ENCODE measurements at places on chromosomes 6 and 20.

GRCh38 chr6:72623808-72624207 lies 1.9 kb downstream of the KCNQ5 start:
- DNase-seq, result no peak

DNA sequence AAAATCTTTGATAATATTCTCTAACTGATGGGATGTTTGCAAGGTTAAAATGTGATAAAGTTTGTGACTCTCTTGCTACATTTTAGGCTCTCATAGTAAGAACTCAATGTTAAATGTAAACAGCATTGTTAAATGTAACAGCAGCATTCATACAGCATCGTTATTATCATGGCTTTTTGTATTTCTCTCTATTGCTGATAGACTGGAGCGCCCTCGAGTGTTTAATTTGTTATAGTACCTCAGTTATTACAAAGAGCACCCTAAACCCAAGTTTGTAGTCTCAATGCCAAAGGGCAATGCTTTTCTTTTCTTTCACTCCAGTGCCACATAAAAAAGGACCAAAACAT lies 14.9 kb upstream of the TTPAL start:
- no peak for DNase-seq

DNA sequence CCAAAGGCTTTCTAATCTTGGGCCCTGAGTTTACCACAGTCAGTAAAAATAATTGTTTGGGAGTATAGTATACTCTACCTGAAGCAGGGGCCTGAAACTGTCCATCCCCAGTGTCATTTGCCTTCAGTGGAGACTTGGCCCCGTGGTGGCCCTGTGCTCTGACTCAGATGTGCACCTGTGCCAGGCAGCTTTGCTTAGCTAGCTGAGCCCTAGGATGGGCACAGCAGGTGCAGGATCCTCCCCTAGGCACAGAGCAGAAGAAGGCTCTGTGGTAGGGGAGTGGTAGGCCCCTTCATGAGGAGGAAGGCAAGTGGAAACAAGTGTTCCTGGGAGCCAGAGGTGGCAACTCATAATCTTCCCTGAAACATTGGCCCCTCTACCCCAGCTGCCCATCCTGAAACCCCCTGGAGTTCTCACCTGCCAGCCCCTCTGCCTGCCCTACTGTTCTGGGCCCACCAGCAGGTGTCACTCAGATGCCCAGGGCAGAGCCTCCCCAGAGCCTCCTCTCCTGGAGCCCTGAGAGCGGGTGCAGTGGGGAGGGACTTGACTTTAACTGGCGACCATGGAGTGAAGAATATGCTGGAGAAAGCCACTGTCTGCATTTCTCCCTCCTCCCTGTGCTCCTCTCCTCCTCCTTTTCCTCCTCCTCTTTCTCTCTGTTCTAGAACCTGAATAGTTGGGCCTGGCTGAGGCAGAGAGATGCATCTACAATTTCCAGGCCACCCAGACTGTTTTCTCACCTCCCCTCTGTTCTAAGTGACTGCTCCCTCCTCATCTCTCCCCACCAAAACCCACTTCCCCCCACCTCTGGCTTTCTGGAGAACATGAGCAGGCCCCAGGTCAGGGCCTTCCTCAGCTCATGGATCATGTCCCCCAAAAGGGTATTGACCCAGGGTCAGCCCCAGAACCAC lies 2.9 kb downstream of the CPNE5 start:
- DNase-seq, result no peak

DNA sequence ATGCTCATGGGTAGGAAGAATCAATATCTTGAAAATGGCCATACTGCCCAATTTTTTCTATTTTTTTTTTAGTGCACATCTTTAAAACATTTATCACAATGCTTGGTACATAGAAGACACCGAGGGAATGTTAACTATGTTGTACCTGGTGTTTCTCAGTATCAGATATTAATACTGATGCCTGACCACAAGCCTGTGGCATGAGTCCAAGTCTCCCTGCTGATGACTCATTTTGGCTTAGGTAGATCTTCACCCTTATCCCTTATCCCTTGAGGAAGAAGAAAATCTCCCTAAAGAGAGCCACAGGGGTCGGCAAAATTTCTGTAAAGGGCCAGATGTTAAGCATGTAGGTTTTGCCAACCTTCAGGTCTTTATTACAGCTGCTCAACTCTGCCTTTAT lies 14.5 kb downstream of the CD109 start:
- no peak for DNase-seq

DNA sequence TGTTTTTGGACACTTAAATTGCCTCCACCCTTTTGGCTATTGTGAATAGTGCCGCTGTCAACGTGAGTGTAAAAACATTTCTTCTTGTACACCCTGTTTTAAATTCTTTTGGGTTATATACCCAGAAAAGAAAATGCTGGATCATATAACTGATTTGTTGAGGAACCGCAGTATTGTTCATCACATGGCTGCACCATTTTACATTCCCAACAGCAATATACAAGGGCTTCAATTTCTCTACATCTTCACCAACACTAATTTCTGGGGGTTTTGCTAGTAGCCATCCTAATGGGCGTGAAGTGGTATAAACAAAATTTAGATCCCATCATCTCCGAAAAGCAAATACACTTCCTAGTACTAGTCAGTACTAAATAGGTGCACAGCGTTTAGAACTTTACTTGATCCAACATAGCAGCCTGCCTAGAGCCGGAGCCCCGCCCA lies 579 bp upstream of the BPHL start:
- DNase-seq, result no peak

- no peak for DNase-seq
These were observed 59.1 kb upstream of the F13A1 start for GRCh38 chr6:6379573-6379972.

- DNase-seq, result no peak
These were observed 111.6 kb downstream of the TBC1D32 start for GRCh38 chr6:121222656-121223055.

DNA sequence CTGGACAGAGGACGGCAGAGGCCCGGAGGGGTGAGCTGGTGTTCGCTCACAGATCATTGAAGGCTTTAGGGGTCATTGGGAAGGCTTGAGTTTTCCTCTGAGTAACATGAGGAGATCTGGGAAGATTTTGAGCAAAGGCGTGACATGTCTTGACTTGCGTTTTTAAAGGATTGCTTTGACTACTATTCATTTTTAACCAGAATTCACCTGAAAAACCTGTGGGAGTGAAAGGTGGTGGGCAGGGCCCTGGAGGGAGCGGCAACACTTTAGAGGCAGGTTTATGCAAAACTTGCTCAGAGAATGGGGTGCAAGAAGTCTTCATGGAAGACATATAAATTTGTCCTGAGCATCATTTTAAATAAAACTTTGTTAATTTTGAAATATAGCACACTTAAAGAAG lies 72.2 kb upstream of the EEF1E1 start:
- no peak for DNase-seq

- no peak for DNase-seq
These were observed 13.1 kb downstream of the B4GALT5 start for GRCh38 chr20:49700411-49701185.

GRCh38 chr6:80527552-80528052 lies 421.1 kb downstream of the BCKDHB start:
- no peak for DNase-seq

GRCh38 chr6:2583459-2583858 lies 167.3 kb downstream of the MYLK4 start:
- no peak for DNase-seq

GRCh38 chr6:56683882-56684281 lies 41.2 kb upstream of the DST start:
- DNase-seq, result no peak

DNA sequence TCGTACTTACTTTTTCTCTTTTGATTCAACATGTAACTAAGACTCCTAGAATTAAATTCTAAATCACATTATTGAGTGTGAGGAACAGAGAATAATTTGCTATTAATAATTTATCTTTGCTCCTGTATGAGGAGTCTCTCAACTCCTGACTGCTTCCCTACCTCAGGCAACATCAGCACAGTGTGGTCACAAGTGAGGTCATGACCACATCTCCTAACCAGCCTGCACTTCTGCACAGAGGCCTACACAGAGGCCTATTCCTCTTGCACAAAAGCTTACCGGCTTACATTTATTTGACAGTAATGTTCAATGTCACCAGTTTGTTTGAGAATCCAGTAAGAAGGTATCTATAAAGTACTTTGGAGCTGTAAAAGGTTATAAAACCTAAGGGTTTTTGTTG lies 637.4 kb upstream of the MARCKS start:
- no peak for DNase-seq

DNA sequence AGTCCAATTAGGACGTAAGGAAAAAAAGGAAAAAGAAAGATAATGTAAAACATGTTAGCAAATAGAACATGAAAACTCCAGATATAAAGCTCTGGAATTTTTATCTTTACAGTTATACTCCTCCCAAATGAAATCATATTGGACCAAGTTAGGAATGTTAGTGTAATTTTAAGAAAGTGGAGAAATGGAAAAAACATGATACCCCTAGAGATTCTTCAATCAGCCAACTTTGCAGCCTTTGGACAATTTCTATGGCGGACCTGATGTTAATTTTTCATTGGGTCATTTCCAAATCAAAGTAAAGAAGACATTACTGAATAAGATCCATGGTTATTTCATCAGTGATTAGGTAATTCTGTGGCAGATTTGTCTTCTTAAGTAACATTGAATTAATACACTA lies 748.7 kb downstream of the RFPL4B start:
- no peak for DNase-seq

DNA sequence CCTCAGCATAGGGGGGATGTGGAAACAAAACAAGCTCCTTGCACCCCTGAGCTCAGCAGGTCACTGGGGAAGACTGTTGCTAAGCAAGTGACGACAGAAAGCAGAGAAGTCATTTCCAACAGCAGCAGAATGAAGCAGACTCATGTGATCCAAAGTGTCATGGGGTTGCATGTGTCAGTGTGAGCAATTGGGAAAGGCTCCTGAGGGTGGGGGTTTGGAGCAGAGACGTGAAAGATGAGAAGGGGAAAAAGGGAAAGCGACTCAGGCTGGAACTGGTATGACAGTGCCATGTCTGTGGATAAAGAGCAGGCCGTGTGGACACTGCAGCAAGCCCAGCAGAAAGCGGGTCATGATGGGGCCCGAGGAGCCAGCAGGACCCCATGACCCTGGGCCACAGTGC lies 363.9 kb downstream of the PREX1 start:
- no peak for DNase-seq

- DNase-seq, result no peak
These were observed 44.2 kb upstream of the ARFGEF2 start for GRCh38 chr20:48877304-48877703.

DNA sequence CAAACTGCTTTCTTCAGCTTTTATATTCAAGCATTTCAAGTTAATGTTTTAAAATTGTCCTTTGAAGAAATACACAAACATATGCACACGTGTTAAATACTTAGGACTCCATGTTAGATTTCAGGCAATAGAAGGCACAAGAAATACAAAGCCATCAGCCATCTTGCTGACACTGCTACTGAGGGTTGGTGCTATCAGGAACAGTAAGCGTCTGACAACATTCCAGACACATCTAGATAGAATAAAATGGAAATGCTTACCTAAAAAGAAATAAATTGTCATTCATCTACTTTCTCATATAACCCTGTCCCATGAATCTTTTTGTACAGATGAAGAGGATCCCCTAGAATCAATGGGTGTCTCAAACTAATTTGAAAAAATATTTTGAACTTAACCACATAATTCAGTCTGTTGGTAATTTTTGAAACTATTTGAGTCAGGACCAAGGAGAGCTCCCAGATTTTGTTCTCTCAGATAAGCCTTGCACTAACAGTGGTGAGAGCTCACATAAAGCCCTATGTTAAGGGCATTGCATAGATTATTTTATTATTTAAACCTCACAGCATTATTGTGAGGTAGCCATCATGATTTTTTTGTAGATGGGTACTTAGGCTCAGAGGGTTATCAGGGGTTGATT lies 631.1 kb upstream of the POU3F2 start:
- no peak for DNase-seq

- DNase-seq, result no peak
These were observed 9.2 kb upstream of the DEFB110 start for GRCh38 chr6:50030777-50031562.

GRCh38 chr6:127015858-127016257 lies 102.6 kb upstream of the RSPO3 start:
- no peak for DNase-seq

DNA sequence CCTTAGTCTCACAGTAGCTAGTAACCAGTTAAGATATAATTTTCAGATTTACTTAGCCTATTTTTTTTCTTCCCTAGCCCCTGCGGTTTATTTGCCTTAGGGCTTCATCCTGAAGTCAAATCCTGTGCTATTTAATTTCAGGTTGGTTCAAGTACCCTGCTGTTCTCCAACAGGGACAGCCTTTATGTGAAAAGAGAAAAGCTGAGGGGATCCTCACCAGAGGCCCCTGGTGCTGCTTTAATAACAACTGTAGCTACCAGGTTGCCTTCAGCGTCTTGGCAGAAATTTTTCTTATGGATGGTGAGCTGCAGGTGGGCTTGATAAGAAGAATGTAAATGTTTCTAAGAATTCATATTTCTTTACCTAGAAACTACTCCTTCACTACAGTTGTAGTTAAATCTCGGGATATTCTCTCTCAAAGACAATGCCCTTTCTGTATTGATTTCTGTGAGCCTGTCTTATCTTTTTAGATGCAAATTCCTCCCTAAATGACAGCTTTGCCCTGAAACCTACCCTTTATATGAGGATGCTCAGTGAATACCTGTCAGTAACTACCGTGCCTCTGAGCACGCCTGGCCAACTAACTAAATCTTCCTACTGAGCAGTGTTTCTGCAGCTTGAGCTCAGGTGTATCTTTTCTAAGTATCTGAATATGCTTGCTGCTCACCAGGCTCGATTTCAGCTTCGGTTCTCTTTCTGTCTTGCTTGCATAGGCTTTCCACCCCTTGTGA lies 320.5 kb downstream of the MMUT start:
- DNase-seq, result no peak

GRCh38 chr6:132122176-132122575 lies 171.0 kb upstream of the CCN2 start:
- no peak for DNase-seq

GRCh38 chr6:105319331-105319730 lies 83.6 kb downstream of the PREP start:
- DNase-seq, result no peak

GRCh38 chr6:170445971-170446370 lies 107.1 kb downstream of the PSMB1 start:
- DNase-seq, result no peak

- DNase-seq, result no peak
These were observed 56.9 kb upstream of the CTNNBL1 start for GRCh38 chr20:37636977-37637376.

DNA sequence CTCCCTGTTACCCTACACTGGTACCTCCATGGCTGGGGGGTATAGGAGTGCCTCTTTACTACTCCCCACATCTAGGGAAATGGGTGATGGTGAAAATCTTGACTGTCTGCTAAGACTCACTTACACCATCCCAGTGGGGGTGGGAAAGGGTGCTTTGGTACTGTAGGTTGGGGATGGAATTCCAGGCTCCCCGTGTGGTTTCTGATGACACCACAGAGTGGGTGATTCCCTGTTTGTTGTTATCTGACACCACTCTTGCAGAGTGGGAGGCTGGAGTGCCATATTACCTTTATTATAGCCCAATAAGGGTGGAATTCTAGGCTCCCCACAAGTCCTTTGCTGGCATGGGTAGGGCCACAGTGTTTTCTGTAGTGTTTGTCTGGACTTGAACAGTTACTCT lies 264.6 kb upstream of the MAN1A1 start:
- DNase-seq, result no peak

GRCh38 chr20:3925899-3926638 lies 36.9 kb downstream of the PANK2 start:
- no peak for DNase-seq

GRCh38 chr20:2312876-2313275 lies 17.1 kb downstream of the TGM3 start:
- DNase-seq, result no peak

- no peak for DNase-seq
These were observed 248.7 kb downstream of the C6orf118 start for GRCh38 chr6:165060720-165061119.

Measured in stimulated activated CD8-positive, alpha-beta memory T cell treated with anti-CD3 and anti-CD28 coated beads, Interleukin-15, amount 100 ng/mL, for 48 hours (primary cell).